ENCODE measurements at places on chromosomes 2 and 18.

DNA sequence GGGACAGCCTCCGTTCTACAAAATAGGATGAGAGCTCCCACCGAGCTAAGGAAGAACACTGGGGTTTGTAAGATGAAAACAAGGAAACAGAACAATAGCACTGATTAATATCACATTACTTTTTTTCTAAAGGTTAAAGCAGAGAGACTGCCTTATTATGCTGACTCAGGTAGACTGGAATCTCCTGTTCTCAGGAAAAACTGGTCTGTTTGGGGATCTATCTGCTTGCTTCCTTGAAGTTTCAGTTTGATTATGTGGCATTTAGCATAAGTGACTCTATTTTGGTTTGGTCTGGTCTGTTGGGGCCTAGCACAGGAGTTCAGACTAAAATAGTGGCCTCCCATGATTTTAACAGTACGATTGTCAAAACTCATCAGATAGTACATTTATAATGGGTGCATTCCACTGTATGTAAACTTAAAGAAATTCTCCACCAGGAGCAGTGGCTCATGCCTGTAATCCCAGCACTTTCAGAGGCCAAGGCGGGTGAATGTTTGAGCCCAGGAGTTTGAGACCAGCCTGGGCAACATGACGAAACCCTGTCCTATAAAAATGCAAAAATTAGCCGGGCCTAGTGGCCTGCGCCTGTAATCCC is 64.1 kb upstream of the NDUFV2 start:
- DNase-seq, result no peak

DNA sequence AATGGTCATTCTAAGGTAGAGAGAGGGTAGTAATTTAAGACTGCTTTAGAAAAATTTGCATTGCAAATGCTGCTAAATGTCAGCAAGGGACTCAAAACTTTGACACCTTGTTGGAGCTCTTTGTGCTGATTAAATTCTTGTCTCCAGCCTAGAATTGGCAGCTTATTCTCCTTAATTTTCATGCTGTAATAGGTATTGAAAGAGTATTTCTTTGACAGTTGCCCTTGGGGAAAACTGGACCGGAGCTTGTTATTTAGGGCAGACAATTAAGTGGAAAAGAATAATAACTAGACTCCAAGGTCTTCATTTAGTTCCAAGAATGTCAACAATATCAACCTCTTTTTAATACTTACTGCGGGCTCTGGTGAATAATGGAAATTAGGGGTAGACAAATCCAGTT is 264.0 kb downstream of the TPGS2 start:
- DNase-seq, result no peak

- no peak for DNase-seq
Observed at GRCh38 chr18:3773303-3773702, 323.3 kb downstream of the TGIF1 start.

GRCh38 chr2:170818752-170819470 is 2.2 kb downstream of the GAD1 start:
- no peak for DNase-seq

- no peak for DNase-seq
Observed at GRCh38 chr2:157813467-157813866, 62.7 kb downstream of the ACVR1 start.

GRCh38 chr2:30456106-30456505 is 9.1 kb downstream of the LCLAT1 start:
- DNase-seq, result no peak

DNA sequence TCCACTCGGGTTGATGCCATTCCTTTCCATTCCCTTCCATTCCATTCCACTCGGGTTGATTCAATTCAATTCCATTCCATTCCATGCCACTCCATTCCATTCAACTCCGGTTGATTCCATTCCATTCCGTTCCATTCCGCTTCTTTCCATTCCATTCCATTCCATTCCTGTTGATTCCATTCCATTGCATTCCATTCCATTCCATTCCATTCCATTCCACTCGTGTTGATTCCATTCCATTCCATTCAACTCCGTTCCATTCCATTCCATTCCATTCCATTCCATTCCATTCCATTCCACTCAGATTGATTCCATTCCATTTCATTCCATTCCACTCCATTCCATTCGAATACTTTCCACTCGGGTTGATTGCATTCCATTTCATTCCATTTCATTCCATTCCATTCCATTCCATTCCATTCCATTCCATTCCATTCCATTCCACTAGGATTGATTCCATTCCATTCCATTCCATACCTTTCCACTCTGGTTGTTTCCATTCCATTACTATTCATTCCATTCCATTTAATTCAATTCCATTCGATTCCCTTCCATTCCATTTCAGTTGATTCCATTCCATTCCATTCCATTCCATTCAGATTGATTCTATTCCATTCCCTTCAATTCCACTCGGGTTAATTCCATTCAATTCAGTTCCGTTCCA is 1141.8 kb downstream of the RPIA start:
- DNase-seq, result no peak
